Motor neuron (in vitro differentiated cells): ENCODE measurements at places on chromosomes 16 and 17.

GRCh38 chr17:46947216-46947615 lies 24.3 kb downstream of the GOSR2 start:
- no peak for ATAC-seq

DNA sequence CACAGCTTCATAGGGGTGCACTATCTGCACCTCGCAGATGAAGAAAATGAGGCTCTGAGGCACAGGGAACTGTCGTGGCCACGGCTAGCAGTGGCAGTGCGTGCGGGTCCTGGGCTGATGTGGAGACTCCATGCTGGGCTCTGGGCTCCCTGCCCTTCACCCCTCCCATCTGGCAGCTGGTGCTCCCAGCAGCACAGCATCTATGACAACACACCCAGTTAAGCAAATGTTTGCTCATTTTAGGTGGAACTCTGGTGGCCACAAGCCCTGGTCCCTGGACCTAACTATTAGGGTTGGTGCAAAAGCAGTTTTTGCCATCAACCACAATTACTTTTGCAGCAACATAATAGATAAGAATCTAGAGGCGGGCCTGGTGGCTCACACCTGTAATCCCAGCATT lies 30.9 kb downstream of the IFT140 start:
- no peak for ATAC-seq

DNA sequence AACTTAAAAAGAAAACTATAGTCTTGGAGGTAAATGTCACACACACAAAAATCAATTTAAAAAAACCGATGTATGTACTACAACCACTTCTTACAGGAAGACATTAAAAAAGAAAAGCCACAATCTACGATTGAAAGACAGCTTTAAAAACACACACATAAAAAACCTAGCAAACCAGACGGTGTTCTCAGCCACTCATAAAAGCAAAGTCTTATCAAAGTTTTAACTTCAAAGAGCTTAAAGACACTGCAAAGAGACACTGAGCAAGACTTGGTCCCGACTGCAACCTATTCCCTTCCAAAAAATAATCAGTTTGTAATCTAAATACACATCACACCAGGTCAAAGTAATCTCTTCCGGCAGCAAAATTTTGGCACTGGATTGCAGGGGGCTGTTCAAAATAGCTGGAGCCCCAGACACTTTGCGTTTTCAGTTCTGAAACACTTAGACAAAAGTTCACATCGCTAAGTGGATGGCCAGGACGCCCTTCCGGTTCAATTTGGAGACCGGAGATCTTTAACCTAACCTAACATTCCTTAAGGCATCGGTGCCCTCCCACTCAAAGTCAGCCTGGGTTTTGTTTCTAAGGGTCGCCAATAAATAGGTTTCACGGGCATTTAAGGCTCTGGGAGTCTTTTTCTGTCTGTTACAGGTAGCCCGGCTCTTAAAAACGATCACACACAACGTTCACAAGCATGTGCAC lies 2.6 kb downstream of the ZCCHC14 start:
- no peak for ATAC-seq

DNA sequence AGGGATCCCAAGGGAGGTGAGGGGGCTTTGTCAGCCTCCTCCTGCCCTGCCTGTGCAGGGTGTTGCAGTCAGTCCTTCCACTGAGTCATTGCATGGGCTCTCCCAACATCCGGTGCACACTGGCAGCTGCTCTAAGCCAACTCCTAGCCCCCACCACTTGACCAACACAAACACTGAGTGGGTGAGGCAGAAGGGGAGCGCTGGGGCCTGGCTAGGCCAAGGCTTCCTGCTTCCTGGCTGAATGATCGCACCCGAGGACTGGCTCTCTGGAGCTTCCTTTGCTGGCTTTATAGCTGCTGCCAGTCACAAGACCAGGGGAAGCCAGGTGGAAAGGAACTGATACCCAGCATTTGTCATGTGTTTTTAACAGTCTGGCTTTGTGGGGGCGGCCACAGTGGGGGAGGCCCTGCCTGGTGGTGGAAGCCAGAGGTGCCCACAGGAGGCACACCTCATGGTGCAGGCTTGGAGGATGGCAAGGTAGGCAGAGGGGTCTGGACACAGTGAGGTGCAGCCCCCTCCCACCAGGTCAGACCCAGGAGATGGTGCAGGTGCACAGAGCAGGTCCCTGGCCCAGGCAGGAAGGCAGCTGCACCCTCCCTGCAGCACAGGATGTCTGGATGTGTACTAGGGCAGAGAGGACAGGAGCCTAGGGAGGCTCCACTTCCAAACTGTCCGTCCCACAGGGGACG lies 6.8 kb downstream of the MPG start:
- ATAC-seq = peak; percentile 14

DNA sequence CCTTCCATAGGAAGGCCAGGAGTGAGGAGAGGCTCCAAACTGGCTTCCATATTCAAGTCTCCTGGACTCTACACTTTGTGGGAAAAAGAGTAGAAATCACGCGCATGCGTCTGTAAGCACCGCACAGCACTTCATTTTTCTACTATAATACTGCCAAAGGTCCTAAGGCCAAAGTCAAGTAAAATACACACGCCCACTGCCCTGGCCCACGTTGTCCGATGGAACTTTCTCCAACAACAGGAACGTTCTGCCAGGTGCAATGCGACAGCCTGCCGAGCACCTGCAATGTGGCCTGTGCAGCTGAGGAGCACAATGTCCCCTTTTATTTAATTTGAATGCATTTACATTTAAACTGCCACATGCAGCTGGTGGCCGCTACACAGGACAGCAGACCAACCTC lies 23.5 kb downstream of the DNASE1 start:
- ATAC-seq = no peak

DNA sequence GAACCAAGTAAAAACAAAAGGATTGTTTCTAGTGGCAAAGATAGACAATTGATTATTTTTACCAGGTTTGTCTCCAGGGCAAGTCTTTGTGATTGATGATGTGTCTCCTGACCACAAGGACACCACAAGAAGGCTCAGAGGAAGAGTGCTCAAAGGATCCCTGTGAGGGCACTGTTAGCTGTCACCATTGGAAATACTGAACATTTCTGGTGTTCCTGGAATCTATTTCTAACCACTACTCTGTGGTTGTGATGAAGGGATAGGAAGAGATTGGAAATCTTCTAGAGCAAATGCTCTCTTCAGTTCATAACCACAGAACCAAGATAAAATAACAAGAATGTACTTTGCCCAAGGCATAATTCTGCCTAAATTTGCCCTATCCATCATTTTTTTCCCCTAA lies 15.3 kb downstream of the RNF43 start:
- ATAC-seq = no peak

DNA sequence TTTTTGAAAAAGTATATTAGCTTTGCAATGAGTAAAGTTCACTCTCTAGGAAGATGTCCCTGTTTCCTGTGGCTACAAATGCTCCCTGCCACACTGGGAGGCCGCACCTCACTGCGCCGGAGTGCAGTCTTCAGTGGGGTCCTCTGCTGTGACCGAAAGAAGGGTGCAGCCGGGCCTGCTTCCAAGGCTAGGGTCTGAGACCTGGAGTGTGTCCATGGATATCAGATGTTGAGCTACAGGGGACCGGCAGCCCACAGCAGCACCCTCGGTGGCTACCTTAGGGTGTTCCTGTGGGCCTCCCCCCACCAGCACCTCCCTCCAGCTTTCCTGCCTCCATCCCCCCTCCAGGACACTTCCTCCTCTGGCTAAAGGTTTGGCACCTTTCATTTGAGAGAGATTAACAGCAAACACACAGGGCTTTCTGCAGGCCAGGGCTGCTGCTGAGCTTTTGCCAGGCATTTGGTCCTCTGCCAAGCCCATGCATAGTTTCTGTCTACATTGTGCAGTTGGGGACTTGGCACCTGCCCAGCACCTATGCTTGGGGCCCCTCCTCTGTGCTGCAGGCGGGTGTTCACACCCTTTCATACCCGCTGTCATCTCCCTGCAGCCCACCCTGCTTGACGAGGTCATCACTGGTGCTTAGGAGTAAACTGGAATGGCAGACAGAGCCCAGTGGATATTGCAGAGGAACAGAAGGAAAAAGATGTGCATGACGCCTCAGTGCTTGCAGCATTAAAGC lies 33.8 kb upstream of the CRISPLD2 start:
- ATAC-seq = peak; percentile 62
